ENCODE measurements at places on chromosomes 5 and 9.
A peak's percentile ranks its signal among the peaks of the same experiment; 100 is the strongest.

GRCh38 chr9:121298016-121298538, 30.1 kb downstream of the GSN start:
- no peak for DNase-seq

DNA sequence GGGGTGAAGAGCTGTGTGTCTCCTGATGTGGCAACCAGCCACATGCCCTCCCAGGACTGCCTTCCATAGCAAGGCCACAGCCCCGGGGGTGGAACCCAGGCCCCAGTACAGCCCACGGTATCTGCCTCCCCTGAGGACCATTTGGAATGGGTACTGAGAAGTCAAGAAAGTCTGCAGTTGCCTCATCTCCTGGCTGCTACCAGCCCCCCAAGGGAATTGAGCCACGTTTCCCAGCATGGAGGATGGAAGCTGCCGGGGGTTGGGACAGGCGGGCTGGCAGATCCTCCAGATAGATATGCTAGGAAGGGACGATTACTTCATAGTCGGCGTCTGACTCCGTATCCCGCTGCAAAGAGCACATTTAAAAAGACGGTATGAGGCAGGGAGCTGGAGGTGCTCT, 5.5 kb upstream of the DMRT2 start:
- no peak for DNase-seq

GRCh38 chr9:127123064-127123890, 842 bp upstream of the ANGPTL2 start:
- no peak for DNase-seq

DNA sequence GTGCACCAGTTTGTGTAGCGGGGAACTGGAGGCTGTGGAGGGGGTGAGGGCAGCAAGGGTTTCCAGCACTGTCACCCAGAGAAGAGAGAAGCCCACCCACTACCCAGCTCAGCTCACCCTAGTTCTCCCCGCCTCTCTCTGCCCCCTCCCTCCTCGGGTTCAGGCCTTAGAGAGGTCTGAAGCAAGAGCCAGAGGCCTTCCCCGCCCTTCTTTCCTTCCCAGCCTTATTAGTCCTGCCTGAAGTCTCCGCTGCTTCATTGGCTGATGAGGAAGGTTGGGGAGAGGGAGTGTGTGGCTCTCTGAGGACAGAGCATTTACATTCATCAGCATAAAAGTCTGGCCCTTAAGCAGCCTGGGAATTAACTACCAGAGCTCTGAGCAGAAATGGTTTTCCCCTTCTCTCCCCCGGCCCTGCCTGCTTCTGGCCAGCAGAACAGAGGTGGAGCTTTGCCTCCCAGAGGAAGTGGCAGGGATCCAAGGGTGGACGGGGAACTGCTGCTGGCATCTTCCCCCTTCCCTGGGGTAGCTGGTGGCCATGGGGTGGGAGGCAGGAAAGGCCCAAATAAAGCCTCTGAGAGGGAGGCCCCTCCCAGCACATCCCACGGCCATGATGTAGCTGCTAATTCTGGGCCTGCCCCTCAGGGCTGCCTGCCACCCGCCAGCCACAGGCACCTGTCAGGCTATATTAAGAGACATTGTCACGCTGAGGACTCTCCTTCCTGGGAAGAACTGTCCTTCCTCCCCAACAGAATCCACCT, 4.1 kb downstream of the DNAJB5 start:
- no peak for DNase-seq

DNA sequence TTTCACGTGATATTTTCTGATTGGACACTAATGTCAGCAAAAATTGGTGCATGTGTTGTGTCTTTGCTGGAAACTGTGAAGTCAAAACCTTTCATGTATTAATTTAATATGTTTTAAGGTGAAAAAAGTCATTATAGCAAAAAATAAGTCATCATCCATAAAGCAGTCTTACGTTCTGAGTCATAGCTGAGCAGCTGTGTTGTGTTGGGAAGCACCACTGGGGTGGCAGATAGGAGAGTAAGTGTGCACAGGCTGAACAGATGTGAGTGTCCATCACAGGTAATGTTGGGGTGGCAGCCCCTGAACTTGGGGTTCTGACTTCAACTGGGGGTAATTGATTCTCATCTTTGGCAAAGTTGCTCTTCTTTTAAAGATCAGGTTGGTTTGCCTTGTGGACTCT, 156.8 kb downstream of the NXNL2 start:
- DNase-seq = no peak

DNA sequence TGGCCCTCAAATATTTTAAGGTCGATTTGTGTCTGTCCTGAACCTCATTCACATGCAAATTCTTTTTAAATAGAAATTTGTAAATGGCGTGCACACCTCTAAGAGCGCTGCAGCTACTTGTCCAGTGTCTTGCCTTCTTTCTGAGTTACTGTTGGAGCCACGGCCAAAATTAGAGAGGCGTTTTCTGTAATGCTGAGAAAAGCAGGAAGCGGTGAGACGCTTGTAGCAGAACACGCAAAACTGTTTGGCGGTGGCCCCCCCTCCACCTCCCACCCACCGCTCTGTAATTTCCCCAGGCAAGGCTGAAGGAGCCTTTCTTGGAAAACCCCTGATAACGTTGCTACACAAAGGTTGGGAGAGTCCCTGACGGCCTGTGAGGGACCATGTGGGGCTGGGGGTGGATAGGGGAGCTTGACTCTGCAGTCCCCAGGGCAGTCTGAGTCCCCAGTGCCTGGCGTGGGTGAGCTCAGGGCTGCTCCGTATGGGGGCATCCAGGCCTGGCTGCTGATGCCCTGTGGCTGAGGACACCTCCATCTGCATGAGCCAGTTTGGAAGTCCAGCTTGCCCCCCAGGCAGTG, 96.5 kb downstream of the GADD45G start:
- DNase-seq = peak; percentile 61

GRCh38 chr9:121383715-121384114, 13.7 kb upstream of the STOM start:
- no peak for DNase-seq

DNA sequence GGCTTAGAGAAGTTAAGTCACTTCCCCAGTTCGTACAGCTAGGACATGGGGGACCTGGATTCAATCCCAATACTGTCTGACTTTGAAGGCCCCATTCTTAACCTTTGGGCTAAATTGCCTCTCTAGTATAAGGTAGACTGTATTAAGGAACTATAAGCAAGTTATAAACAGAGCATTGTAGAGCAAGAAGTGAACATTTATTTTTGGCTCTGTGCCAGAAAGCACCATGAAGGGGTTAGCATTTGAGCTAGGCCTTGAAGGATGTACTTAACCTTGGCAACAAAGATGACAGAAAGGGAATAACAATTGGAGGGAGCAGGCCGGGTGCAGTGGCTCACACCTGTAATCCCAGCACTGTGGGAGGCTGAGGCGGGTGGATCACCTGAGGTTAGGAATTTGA, 32.8 kb downstream of the GALNT10 start:
- no peak for DNase-seq

- DNase-seq = peak; percentile 27
Observed at GRCh38 chr5:1106385-1107166, 5.3 kb downstream of the SLC12A7 start.

GRCh38 chr9:87535817-87536539, 38.3 kb downstream of the DAPK1 start:
- DNase-seq = no peak

DNA sequence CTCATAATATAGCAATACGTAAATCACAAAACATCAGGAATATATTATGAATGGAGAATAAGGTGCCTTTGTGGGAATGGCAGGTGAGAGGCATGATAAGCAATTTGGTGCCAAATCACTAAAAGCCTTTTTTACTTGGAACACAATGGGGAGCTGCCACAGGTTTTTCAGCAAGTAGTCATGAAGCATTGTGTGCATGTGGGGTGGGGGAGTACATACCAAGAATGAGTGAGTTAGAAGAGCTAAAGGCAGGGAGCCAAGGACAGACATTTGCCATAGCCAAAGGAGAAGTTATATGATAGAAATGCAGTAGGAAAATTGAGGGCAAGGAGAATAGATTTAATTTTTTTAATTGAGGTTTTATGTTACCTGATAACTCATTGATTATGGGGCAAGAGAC, 445.0 kb upstream of the SMC2 start:
- DNase-seq = no peak

DNA sequence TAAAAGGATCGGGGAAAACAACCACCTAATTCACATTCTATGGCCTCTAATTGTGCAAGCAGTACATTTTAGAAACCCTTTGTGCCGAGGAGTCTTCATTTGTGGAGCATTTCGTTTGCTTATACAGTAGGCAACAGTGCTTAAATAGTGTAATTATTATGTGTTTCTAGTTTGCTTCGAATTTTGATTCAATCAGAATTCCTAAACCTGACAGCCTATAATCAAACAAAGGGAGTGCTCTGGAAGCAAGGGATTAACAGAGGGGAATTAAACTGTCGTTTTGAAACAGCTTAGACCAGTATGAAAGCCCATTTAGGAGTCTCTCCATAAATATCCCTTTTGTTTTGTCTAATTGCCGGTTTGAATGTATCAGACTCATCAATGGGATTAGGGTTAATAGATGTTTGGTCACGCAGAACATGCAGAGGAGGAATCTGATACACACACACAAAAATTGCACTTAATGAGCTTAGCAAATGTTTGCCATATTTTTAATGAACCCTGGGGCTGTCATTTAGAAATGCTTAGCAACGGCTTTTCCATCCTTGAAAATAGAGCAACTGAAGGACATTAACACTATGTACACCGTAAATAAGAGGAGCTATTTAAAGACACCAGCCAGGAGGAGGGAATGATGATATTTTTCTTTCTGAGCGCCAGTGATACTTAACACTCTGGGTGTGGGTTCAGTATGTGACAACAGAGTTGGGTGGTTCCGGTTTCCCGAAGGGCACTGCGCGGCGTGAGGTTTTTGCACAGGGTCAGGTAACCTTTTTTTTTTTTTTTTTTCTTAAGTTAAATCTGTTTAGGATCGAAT, 404.7 kb downstream of the TLE4 start:
- no peak for DNase-seq

GRCh38 chr5:61878471-61878870, 427.5 kb upstream of the KIF2A start:
- no peak for DNase-seq

All from CD4-positive, alpha-beta T cell treated with Interleukin-17A for 4 hours (primary cell).